Suprapubic skin (tissue), 4 donors: ENCODE measurements at places on chromosomes 2 and 18. TPM values are rescaled to one million over a fixed set of nuclear protein-coding genes. Genes with fewer than 3 reads are reported as not detected.

DNA sequence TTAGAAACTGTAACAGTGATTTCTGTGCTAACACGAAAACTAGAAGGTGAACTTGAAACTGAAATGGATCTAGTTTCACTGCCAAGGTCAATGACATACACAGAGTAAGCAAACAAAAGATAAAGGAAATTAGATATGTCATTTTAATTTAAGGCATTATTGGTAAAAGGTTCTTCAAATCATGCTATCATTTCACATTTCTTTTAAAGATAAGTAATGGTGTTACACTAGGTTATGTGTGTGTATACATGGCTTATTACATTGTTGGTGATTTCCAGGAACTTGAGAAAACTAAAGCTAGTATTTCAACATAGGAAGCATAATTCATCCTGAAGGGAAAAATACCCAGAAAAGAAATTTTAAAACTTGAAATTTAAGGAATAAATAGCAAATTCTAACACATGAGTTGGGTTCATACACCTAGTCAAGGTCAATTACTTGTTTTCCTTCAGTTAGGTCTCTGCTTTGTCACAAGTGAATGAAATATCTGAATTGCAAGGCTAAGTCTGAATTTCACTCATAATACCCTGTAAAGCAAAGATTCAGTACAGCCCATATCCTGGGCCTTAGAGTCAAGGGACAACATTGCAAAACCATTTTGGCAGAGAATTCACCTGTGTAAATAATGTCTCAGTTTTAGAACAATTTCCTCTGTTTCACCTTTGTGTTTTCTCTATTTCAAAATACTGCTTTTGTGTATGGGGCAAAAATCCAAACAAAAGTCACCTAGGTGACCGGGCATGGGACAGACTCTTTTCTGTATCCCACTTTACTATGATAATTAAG lies 141.6 kb downstream of the SRBD1 start:
- DNase-seq = no peak

DNA sequence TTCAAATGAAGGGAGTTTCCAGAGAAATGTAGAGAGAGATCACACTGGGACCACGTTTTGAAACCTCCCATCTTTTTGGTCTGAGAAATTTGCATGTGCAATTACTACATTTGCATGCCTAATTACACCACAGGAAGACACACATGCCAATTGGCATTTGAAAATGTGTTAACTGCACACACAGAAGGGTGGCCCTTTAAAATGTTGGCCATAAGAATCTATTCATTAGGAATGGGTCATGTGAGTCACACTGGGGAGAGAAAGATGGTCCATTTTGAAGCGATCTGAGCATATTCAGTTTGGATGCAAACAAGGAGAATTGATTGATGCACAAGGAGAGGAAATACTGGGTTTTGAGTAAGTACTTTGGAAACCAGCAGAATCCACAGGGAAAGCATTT lies 1407.1 kb upstream of the ACVR2A start:
- no peak for DNase-seq

DNA sequence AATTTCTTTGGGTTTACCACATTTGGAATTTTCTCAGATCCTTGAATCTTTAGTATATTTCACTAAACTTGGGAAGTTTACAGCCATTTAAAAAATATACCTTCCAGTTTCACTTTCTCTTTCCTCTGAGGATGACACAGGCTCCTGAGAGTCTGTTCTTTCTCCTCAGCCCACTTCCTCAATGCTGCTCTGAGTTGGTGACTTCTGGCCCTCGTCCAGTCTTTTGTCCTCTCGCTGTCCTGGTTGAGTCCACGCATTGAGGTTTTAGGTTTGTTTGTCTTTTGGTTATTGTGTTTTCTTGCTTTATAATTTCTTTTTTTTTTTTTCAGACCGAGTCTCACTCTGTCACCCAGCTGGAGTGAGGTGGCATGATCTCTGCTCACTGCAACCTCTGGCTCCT lies 40.7 kb upstream of the GALR1 start:
- DNase-seq = peak; percentile 65

DNA sequence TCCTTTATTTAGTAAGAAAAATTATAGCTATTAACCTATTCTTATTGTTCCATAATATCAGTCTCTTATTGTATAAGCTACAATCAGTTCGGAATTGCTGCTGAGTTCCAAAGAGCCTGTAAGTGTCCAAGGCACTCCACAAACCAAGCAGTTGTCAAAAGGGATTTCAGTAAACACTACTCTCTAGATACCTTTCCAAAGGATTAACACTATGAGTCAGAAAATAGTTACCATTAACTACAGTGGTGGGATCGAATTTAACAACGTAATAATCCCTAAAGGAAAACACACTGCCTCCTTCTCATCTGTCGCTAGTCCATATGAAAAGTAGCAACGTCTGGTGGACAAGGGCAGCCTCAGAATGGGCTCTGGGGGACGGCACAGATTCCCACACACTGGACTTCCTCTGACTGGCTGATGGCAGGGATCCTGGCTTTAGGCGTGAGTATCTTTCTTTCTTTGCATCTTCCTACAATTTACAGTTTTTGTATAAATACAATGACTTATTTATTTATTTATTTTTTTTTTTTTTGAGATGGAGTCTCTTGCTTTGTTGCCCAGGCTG lies 8.8 kb downstream of the TGFBRAP1 start:
- no peak for DNase-seq

The LYPD1 gene
- total RNA-seq = 0.34 TPM

The KHK gene
- 2.8 TPM for total RNA-seq

The VWC2L gene
- total RNA-seq = not detected

DNA sequence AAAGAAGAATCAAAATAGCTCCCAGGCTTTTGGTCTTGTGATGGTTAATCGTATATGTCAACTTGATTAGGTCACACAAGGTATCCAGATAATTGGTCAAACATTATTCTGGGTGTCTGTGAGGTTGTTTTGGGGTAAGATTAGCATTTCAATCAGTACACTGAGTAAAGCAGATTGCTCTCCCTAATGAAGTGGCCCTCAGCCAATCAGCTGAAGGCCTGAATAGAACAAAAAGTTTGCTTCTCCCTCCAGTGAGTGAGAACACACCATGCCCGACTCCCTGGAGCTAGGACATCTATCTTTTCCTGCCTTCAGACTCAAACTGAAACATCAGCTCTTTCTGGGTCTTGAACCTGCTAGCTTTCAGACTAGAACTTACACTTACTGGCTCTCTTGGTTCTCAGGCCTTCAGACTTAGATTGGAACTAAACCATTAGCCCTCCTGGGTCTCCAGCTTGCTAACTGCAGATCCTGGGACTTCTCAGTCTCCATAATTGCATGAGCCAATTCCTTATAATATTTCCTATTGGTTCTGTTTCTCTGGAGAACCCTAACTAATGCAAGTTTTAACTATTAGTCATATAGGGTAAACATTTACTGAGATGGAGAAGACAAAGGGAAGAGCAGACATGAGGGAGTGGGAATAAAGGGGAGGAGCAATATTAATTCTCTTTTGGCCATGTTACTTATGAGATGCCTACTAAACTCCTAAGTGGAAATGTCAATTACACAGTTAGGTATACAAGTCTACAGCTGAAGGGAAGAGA lies 25.5 kb downstream of the LNPK start:
- no peak for DNase-seq

DNA sequence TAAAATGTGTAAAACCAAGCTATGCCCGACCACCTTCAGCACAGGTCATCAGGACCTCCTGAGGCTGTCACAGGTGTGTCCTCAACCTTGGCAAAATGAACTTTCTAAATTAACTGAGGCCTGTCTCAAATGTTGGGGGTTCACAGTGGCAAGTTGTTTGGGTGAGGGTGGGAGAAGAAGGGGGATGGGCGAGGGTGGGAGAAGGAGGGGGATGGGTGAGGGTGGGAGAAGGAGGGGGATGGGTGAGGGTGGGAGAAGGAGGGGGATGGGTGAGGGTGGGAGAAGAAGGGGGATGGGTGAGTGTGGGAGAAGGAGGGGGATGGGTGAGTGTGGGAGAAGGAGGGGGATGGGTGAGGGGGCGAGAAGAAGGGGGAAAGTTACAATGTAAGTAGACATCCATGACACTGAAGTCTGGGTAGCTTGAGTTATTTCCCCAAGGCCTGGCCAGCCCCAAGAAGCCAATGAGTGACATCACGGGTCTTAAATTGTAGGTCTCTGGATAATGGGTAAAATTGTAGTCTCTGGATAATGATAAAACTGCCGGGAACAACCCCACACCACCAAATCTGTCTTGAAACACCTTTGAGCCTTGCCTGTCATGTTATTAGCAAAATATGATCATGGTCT lies 56.3 kb downstream of the TIMM21 start:
- DNase-seq = no peak

DNA sequence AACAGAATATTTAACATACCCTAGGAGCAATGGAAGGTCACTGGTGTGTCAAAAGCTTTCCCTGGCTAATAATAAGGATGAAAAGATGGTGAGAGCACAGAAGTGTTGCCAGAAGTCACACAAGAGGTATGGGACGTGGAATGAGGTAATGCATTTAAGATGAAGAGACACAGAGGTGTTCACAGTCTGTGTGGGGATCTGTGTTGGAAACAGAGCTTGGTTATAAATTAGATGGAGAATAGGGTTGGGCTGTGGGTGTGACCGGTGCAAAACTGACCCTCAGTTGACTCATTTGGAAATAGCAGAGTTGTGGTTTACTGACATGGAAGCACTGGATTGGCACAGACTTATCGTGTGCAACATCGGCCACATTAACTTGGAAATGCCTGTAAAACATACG lies 372.5 kb downstream of the SATB2 start:
- DNase-seq = no peak

DNA sequence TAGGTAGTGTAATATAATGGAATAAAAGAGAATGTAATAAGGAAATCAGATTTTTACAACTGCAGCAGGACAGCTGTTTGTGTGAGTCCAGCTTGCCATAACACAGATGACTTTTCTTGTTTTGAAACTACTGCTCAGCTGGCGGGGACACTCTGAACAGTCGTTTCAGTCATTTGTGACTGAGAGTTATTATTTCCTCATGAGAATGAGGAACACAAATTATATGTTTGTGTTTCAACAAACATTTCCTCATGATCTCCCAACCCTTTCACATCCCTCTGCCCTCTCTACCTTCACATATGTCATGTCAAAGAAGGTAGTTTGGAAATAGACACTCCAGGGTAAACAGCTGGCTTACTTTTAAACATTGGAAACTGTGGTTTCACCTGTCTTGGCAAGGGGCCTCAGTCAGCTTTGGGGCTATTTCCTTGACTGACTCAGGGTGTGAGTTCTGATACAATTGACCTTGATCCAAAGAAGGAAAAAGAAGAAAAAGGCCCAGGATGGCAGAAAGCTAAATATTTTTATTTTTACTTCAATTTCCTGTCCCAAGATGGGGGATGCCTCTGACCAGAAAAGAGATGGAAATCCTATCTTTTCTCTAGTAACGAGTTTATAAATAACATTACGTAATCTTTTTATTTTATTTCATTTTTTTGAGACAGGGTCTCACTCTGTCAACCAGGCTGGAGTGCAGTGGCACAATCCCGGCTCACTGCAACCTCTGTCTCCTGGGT lies 593 bp downstream of the SP140L start:
- no peak for DNase-seq

GRCh38 chr2:113847144-113847543 lies 42.7 kb upstream of the ACTR3 start:
- DNase-seq = no peak

The STK16 gene
- total RNA-seq = 22.9 TPM
